ENCODE measurements at places on chromosomes 12 and 14.

GRCh38 chr14:31745741-31746140, 184.5 kb downstream of the NUBPL start:
- DNase-seq = no peak

- DNase-seq = no peak
Measured at GRCh38 chr14:63282997-63283883, 35.5 kb downstream of the GPHB5 start.

DNA sequence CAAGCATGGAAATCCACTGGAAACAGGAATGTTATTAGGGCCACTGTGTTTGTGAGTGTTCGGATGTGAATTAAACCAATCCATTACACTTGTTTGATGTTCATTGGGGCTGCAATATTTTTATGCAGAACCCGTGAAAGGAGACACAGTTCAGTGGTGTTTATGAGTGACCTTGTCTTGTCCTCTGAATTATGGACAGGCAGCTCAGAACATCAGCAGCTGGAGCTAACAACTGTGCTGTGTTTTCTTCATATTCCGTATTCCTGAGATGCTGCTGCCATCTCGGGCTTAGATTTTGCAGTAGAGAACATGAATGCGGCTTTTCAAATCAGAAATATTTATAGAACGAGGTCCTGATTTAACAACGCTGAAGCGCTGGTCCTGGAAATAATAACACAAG, 20.3 kb upstream of the CACNA1C start:
- no peak for DNase-seq

- DNase-seq = no peak
Measured at GRCh38 chr12:52056801-52057637, 5.8 kb downstream of the NR4A1 start.

DNA sequence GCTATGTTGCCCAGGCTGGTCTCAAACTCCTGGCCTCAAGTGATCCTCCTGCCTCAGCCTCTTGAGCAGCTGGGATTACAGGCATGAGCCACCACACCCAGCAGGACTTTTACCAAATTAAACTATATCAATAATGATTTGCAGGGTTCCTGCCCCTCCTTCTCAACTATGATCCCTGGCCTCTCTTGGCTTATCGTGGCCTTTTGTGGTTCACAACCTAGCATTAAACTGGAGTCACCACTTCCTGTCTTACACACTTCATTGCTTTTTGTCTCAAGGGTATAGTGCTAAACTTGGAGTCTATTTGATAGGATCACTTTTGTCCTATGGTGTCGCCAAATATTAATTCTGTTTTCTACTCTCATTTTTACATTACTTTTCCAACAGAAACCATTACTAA, 64.5 kb downstream of the SEC23A start:
- no peak for DNase-seq

GRCh38 chr12:130164936-130165335, 2.7 kb downstream of the FZD10 start:
- DNase-seq = no peak

GRCh38 chr12:88782351-88782750, 202.1 kb upstream of the KITLG start:
- no peak for DNase-seq

- no peak for DNase-seq
Measured at GRCh38 chr12:13799574-13799973, 181.8 kb downstream of the GRIN2B start.

DNA sequence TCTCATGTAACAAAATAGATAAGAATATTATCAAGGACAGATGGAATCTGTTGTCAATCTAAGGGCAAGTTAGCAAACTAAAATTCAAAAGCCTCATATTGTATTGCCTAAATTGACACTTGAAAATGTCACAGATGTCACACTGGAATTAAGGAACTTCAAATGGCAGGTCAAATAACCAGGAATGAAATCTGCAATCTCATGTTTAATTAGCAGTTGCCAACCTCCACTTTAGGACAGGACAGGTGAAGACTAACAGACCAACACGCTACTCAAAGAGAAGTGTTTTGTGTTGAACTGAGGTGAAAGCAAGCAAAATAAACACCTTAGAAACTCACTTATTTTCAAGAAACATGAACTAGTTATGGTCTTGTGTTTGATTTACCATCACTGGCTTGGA, 11.1 kb downstream of the KIF21A start:
- DNase-seq = no peak

GRCh38 chr14:81535396-81536164, 1.9 kb upstream of the SEL1L start:
- no peak for DNase-seq

DNA sequence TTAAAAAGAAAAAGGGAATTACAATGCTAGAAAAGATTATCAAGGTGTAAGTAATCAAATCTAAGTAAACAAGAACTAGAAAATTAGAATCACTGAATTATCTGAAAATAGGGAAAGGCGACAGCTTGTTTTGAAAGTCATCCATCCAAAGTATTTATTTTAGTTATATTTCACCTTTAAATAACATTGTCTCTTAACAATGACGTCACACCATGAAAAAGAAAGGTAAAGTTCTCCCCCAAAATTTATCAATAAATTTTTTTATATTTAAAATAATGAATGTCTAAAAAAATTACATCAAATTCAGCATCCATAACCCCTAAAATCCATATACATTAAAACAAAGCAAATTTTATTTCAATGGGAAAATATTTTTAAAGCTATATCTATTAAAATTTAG, 223.2 kb downstream of the RERGL start:
- DNase-seq = no peak

All from tibial artery (tissue), 4 donors.